Activated CD4-positive, alpha-beta T cell treated with anti-CD3 and anti-CD28 coated beads, Interleukin-2, amount 10 ng/mL, durations not matched to agents 24 days and 14 days (primary cell): ENCODE measurements at places on chromosomes 2 and 18. TPM values are rescaled to one million over a fixed set of nuclear protein-coding genes. Genes with fewer than 3 reads are reported as not detected.

GRCh38 chr18:70523792-70524182, 234.9 kb downstream of the SOCS6 start:
- H3K4me1 ChIP-seq, result no peaks in the 10 kb centered on the region
- H3K36me3 ChIP-seq, result no peaks in the 10 kb centered on the region
- no peak overlapping the region for H3K27ac ChIP-seq
- no peak overlapping the region for H3K4me3 ChIP-seq
- no peaks in the 10 kb centered on the region for H3K27me3 ChIP-seq
- no peak for DNase-seq

Gene VAMP5
- total RNA-seq, result 33.1 and 37.9 TPM in 2 replicates

GRCh38 chr18:26419746-26420145, 128.6 kb downstream of the KCTD1 start:
- no peaks in the 10 kb centered on the region for H3K4me1 ChIP-seq
- H3K27ac ChIP-seq, result no peak overlapping the region
- H3K36me3 ChIP-seq, result no peaks in the 10 kb centered on the region
- DNase-seq, result no peak
- no peak overlapping the region for H3K4me3 ChIP-seq

GRCh38 chr2:208511016-208511415, 104.4 kb downstream of the PTH2R start:
- H3K36me3 ChIP-seq, result no peaks in the 10 kb centered on the region
- no peak overlapping the region for H3K27ac ChIP-seq
- no peaks in the 10 kb centered on the region for H3K27me3 ChIP-seq
- no peak for DNase-seq

DNA sequence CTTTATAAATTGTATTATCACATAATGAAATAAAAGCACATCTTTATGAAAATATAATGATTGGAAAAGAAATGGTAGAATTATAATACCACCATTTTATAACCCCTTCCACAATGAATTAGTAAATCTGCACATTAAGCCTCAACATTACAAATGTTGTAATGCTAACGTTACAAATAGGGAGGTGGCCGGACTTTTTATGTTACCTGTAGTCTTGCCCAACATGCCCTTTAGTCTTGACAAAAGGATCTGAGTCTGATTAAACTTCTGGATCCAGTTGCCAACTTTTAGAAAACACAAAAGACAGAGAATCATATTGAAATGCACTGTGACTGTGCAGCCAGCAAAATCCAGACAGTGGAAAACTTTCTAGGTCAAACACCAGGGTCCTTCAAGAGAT, 617.3 kb downstream of the KCNJ3 start:
- H3K27me3 ChIP-seq, result no peaks in the 10 kb centered on the region
- H3K4me1 ChIP-seq, result no peaks in the 10 kb centered on the region
- H3K36me3 ChIP-seq, result no peaks in the 10 kb centered on the region
- H3K27ac ChIP-seq, result no peak overlapping the region
- DNase-seq, result no peak

Gene ADCYAP1
- total RNA-seq, result not detected in 2 replicates

GRCh38 chr2:97932975-97933662, 62.6 kb downstream of the TMEM131 start:
- H3K27ac ChIP-seq, result no peak overlapping the region
- H3K36me3 ChIP-seq, result peaks cover 4% of the 10 kb centered on the region
- peaks cover 24% of the 10 kb centered on the region for H3K4me1 ChIP-seq
- H3K27me3 ChIP-seq, result no peaks in the 10 kb centered on the region
- DNase-seq, result no peak

Gene CD226
- total RNA-seq, result 121 and 123 TPM in 2 replicates
